ENCODE measurements at places on chromosomes 2 and 18.

- DNase-seq, result no peak
Measured at GRCh38 chr2:108571286-108571685, 37.0 kb downstream of the LIMS1 start.

GRCh38 chr2:138476186-138476585 lies 25.4 kb upstream of the SPOPL start:
- no peak for DNase-seq

DNA sequence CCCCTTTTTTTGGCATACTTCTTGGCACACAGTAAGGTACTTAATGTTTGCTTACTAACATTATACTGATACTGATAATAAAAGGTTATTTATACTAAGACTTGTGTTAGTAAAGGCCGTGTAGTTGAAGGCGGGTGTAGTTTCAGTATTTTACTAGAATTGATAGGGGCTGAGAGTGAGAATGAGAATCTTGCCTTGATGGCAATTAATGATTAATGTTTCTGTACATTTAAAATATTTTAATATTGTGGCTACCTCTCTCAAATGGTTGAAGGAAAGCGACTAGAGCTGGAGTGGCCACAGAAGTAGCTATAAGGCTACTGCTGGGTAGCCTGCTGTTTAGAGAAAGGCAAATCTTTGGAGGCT lies 29.3 kb downstream of the PELI1 start:
- no peak for DNase-seq

GRCh38 chr2:110170102-110170501 lies 34.7 kb downstream of the NPHP1 start:
- DNase-seq, result no peak

- no peak for DNase-seq
Measured at GRCh38 chr2:29628108-29628745, 293.2 kb downstream of the ALK start.

GRCh38 chr2:240553956-240554480 lies 3.8 kb downstream of the ANKMY1 start:
- no peak for DNase-seq

- DNase-seq, result no peak
Measured at GRCh38 chr2:150625303-150625702, 137.8 kb upstream of the RND3 start.
